Caco-2 (cell line): ENCODE measurements at places on chromosomes 5 and 9. TPM values are rescaled to one million over a fixed set of nuclear protein-coding genes. Genes with fewer than 3 reads are reported as not detected.

Gene CCNI2
- 0.18 TPM in 1 of 2 replicates, not detected in the other for total RNA-seq

Gene FAXDC2
- 0.95 and 1.6 TPM in 2 replicates for total RNA-seq

Gene FRMPD1
- total RNA-seq, result not detected in 2 replicates

Gene FGD3
- total RNA-seq, result 25.7 and 26.6 TPM in 2 replicates

Gene PFN3
- not detected in 2 replicates for total RNA-seq

Gene EQTN
- total RNA-seq, result not detected in 2 replicates

Gene PCDHGA4
- total RNA-seq, result 0.49 and 0.54 TPM in 2 replicates

Gene FAM78A
- 0.70 and 0.88 TPM in 2 replicates for total RNA-seq

Gene ALDH1A1
- total RNA-seq, result 104 and 119 TPM in 2 replicates

Gene TAS2R1
- 0.56 and 0.82 TPM in 2 replicates for total RNA-seq

Gene PTGS1
- total RNA-seq, result 0.19 and 0.29 TPM in 2 replicates

Gene FKBP15
- 20.1 TPM in 2 replicates for total RNA-seq

Gene CDC20B
- total RNA-seq, result not detected in 2 replicates

Gene PIP5KL1
- 2.3 and 3.8 TPM in 2 replicates for total RNA-seq

Gene PCDHA1
- total RNA-seq, result 0.07 TPM in 1 of 2 replicates, not detected in the other

Gene SET
- 710 and 745 TPM in 2 replicates for total RNA-seq

Gene SEMA6A
- total RNA-seq, result 18.3 and 26.3 TPM in 2 replicates

Gene IFNA13
- not detected in 2 replicates for total RNA-seq

Gene RMRP
- 10,161 and 10,726 TPM in 2 replicates for total RNA-seq

Gene TTLL11
- 4.4 and 4.7 TPM in 2 replicates for total RNA-seq

Gene MYO10
- 67.6 and 73.3 TPM in 2 replicates for total RNA-seq

Gene ABCA2
- total RNA-seq, result 22.6 and 27.3 TPM in 2 replicates

Gene ELOVL7
- 16.4 and 19.1 TPM in 2 replicates for total RNA-seq

Gene FAM200C
- 3.2 TPM in 2 replicates for total RNA-seq

Gene SLC36A2
- not detected in 2 replicates for total RNA-seq
